Choroid plexus epithelial cell (primary cell): ENCODE measurements at places on chromosomes 13 and 19.

DNA sequence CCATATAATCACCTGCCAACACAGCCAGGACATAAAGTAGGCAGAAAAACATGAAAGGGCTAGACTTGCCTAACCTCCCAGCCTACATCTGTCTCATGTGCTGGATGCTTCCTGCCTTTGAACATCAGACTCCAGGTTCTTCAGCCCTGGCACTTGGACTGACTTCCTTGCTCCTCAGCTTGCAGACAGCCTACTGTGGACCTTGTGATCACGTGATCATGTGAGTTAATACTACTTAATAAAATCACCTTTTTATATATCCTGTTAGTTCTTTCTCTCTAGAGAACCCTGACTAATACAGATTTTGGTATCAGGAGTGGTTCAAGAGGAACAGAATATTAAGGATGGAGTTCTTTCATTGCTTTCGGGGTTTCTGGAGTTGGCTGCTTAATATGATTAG, 2867.6 kb downstream of the PCDH9 start:
- DNase-seq: no peak

DNA sequence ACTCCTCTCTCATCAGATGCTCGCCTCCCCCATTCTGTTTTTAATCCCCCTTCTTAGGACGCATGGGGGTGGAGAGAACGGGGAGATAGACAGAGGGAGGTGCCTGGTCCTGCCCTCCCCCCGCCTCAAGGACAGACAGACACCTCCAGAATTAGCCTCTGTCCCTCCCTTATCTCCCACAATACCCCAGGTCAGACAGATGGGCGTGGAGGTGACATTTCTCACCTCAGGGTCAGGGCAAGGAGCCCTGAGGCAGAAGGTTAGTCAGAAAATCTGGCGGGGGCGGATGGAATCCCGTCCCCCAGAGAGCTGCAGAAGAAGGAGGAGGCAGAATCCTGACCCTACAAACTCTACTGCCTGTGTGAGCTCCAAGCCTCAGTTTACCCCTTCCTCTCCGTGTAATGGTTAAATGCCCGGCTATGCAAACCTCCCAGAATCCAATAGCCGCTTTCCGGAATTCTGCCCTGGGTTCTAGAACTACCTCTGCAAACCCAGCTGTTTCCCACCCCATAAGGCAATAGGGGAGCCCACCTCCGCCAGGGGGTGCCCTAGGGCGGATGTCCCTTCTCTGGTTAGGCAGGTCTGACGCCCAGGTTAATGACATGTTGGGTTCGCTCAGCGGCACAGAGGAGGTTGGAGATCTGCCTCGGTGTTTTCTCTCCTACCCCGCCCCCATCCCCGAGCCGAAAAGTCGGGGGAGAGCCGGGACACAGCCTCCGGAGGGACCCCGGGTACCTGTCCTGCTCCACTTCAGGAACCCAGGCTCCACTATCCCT, 900 bp downstream of the PPP1R13L start:
- peak; percentile 54 for DNase-seq

DNA sequence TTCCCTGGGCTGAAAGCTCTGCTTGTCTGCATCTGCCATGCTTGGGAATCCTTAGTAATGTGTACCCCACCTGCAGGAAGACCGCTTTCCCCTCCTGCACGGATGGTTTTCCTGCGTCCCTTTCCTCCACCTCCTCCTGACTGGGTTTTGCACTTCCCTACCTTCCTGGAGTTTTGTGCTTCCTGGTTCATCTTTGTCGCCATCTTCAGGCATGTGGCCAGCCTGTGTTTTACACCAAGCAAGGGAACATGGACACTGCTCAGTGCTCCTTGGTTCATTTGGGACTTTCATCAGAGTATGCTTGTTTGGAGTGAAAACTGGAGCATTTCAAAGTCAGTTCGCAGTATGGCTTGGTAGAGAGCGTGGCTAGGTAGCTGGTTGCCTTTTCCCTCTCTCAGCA, 30.7 kb downstream of the ERICH6B start:
- DNase-seq: peak; percentile 18

DNA sequence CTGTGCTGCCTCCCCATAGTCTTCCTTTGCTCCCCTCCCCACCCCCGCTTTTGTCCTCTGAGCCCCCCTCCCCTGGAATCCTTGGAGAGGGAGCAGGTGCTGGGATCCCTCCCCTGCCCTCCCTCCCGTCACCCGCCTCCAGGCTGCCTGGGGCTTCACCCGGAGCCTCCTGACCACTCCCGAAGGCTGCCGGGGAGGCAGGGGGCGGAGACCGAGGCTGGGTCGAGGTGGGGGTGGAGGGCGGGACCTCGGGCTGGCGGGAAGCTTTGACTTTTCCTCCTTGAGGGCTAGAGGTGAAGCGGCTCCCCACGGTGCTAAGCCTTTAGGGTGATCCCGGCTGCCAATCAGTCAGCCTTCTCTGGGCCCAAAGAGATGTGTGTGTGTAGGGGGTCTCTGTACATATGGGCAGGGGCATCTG, 1.5 kb downstream of the KMT5C start:
- peak; percentile 57 for DNase-seq

DNA sequence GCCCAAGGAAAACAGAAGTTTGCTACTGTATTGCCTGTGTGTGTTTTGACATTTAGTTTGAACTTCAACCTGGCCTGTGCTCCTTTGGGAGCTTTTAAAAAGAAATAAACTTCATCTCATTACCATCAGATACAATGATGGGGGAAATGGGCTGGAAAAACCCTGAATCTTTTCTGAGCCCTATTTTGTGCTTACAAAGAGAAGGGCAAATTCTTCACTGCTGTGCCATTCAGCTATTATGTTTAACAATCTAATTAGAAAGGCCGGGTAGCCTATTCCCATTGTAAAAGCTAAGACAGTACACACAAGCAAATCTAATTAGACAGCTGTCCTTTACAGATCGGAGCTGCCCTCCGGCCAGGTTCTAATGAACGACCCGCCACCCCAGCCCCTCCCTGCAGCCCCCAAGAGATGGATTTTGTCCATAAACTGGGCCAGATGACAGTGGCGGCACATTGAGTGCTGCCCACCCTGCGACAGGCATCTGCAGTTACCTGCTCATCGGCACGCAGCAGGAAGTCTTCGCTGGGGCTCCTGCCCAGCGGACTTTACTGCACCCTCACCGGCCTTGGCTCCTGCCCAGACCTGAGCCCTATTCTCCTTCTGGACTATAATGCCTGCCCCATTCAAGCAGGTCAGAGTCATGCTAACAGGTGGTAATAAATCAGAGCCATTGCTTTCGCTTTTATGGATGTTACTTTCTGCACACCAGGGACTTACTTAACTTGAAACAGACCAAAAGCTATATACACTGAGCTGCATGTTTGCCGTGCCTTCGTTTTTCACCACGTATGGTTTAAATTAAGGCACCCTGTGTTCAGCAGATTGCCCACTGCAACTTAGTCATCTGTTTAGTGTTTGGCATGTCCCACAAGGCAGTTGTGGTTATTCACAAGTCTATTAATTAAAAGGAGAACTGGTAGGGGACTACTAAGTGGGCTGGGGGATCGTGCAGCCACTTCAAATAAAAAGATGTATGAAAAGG, 549.6 kb downstream of the FGF9 start:
- no peak for DNase-seq

- DNase-seq: peak; percentile 84
Measured at GRCh38 chr19:48308631-48309586, 16.4 kb upstream of the EMP3 start.

DNA sequence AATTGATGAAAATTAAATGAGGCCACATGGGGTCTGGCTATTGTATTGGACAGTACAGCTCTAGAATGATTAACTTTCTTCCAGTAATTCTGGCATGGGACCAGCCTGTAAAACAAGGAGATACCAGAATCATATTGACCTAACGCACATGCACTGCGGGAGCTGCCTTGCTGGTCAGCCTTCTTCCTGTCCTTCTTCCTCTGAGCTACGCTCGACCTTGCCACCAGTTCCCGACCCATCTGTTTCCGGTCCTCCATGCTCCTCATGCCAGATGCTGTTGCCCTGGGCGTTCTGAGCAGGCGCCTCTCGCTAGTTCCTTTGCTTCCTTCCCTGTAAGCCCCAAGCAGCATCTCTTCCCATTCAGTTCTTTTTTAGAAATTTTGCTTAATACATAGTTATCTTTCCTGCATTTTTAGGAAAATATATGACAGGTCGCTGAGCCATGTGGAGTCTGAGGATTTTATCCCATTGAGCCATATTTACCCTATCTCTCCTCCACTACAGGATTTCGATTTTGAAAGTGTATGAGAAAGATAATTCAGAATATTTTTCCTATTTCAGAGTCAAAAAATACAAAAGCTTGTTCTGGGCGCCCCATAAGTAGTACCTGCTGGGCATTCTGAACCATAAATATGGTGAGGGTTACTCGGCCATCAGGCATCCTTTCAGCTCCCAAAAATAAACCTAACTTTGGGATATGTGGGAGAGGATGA, 38.6 kb downstream of the TNFRSF19 start:
- peak; percentile 64 for DNase-seq

DNA sequence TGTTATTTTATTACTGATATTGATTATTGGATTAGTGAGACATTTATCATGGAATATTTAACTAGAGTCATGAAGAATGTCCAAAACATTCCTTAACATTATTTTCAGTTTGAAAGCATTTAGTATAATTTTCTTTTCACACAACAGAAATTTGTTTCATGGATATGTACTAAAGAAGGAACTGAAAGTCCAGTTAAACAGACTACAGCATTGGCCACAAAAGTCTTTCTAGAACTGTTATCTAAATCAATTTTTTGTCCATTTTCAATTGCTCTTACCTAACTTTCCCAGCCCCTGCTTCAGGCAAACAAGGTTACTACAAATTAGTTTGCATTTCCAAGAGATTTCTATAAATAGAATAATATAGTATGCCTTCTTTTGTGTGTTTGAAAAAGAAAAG, 1018.0 kb upstream of the PCDH20 start:
- DNase-seq: no peak

DNA sequence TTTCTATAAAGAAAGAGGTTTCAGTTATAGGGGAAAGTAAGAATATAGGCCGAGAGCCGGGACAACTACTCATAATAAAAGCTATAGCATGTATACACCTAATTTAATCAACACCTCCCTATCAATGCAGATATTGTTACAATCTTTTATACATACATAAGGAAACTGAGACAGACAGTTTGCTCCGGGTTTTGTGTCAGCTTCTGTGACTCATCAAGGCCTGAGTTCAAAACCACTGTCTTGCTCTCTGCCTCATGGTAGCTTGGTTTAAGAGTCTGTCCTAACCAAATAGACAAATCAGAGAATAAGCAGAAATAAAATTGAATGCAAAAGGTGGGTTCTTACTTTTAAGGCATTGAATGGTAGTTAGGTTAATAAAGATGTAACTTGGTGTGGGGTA, 222.9 kb downstream of the GGACT start:
- DNase-seq: no peak

- DNase-seq: peak; percentile 66
Measured at GRCh38 chr13:41188584-41188983, 5.8 kb downstream of the KBTBD7 start.

DNA sequence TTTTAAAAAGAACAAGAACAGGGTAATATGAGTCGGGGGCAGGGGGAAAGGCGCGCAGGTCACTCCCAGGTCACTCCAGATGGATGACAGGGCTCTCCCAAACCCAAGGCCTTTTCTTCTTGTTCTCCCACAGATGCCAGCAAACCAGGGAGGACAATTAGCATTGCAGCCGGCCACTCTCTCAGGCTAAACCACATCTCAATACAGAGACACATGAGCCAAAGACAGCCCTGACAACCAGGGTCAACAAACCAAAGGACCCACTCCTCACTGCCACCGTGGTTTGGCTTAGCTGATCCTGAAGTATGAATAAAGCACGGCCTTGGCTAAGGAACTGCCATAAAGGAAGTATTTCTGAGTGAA, 47.3 kb downstream of the LATS2 start:
- no peak for DNase-seq

DNA sequence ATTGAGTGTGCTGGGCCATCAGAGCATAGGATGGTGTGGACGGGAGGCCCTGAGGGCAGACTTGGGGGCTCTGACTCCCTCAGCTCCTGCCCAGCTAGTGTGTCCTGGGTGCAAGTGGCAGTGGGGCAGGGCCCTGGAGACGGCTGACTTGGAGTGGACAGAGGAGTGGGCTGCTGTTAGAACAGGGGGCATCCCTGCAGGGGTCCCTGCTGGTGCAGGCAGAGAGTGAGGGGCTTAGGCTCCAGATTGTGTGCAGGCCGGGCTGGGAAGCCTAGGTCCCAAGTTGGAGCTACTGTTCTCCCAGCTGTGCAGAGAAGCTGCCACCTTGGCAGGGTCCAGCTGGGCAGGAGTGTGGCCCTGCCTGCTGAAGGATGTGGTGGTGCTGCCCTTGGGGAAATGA, 8.6 kb downstream of the KCTD15 start:
- no peak for DNase-seq

DNA sequence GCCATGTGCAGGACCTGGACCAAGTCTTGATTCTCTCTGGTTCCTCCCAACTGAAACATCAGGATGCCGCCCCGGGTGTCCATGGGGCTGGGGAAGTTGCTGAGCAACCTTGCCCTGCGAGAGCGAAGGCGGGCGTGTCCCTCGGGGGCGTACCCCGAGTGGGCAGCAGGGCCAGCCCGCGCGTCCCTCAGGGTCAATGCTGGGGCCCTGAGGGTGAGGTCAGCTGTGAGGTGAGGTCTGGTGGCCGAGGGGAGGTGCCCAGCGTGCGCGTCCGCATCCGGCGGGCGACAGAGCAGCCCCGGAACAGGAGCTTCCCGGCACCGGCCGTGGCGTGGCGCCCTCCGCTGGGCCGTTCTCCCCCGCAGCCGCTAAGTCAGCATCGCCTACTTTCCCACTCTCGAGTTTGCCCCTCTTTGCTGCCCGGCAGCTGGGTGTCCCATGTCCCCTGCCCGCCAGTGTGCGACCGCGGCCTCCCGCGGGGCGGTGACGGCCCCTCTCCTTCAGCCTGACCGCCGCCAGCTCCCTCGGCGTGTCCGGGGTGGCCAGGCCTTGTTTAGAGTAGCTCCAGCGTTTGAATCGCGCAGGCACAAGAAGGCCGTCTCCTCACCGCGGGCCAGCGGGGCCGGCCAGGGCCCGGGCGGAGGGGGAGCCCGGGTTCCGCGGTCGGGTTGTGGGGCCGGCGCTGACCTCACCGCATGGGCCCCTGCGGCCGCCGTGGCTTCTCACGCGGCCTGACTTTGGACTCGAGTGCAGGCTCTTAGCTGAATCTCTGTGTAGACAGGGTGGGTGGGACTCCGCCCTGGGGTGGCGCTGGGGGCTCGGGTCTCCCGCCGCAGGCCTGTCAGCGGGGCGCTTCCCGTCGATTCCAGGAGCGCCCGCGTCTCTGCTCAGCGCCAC, 33.0 kb downstream of the GJA3 start:
- DNase-seq: peak; percentile 44

GRCh38 chr19:8138201-8138600, 11.2 kb downstream of the FBN3 start:
- DNase-seq: no peak

GRCh38 chr19:43651758-43652545, 12.3 kb upstream of the CADM4 start:
- peak; percentile 84 for DNase-seq
